ENCODE measurements at places on chromosomes 1 and 21.

GRCh38 chr1:27095576-27095975 lies 59.3 kb downstream of the SLC9A1 start:
- DNase-seq: no peak

GRCh38 chr1:29782846-29783507 lies 546.7 kb downstream of the PTPRU start:
- no peak for DNase-seq

DNA sequence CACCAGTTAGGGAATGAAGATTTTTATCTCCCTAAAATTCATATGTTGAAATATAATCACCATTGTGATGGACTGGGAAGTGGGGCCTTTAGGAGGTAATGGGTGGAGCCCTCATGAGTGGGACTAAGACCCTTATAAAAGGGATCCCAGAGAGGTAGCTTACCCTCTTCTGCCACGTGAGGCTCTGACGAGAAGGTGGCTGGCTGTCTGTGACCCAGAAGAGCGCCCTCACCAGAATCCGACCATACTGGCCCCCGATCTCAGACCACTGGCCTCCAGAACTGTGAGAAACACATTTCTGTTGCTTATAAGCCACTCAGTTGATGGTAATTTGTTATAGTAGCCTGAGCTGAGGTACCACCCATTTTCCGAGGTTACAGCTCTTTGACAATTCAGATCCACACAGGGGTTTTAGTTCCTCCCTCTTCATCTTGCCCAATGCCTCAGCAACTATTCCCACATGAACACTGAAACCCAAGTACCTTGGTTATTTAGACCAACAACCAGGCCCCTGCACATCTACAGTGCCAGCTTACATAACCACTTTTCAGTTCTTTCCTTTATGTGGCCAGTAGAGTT lies 27.6 kb upstream of the HUNK start:
- DNase-seq: no peak

DNA sequence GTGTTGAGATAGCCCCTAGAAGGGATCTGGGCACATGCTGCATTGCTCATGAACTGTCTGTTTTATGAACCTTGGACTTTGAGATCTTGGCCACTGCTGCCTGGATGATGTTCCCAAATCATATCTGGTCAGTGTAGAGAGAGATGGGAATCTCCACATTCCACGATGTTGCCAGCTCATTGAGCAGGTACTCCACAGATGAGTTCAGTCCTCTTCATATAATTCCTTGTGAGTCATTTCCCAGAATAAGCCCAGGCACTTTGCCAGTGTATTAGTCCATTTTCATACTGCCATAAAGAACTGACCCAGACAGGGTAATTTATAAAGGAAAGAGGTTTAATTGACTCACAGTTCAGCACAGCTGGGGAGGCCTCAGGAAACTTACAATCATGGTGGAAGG lies 254.0 kb upstream of the RUNX1 start:
- DNase-seq: no peak

GRCh38 chr21:28410256-28410655 lies 582.4 kb downstream of the LTN1 start:
- no peak for DNase-seq

DNA sequence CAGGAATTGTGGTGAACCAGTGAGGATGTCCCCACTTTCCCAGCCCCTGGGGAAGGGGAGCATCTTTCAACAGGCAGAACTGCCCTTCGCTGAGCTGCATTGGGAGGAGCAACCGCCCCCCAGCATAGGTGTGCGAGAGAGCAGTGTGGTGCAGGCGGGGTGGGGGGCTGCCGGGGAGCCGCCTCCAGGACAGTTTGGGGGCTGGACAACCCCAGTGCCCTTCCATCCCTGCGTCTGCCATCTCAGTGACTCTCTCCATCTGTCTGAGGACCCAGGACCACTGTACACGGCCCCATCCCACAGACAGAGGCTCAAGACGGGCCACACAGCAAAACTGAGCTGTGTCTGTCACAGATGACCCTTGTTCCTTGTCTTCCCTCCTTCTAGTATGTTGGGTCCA lies 14.2 kb downstream of the PODN start:
- DNase-seq: no peak

GRCh38 chr1:153919876-153920852 lies 2.6 kb downstream of the GATAD2B start:
- DNase-seq: no peak

DNA sequence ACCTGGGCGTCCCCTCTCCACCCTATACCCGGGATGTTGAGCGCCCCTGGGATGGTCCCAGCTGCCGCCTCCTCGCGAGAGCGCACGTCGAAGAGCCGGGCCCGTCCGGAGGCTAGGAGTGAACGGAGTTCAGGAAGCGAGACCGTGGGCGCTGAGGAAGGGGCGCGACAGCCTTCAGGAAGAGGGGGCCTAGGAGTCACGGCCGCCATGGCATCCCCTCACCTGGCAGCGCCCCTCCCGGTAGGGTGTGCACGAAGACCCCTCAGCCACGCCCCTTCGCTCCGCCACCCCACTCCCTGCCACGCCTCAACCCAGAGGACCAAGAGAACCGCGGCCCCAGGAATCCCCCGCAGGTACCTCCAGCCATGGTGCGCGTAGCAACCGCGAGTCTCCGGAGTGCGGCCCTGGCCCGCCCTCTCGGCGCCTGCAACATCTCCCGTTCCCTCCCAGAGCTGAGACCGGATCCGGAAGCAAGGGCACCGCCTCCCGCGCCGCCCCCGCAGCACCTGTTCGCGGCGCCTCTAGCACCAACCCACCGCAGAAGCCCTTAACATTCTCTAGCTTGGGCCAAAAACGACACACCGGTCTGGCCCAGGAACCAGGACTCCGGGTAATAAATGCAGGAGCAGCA lies at the start of gene TSTD1:
Gene TSTD1, minus strand, starts transcription at position 442 of the 631 bp plus-strand sequence. Its CDS starts 75 bp downstream, at position 367.
- peak; percentile 81 for DNase-seq

DNA sequence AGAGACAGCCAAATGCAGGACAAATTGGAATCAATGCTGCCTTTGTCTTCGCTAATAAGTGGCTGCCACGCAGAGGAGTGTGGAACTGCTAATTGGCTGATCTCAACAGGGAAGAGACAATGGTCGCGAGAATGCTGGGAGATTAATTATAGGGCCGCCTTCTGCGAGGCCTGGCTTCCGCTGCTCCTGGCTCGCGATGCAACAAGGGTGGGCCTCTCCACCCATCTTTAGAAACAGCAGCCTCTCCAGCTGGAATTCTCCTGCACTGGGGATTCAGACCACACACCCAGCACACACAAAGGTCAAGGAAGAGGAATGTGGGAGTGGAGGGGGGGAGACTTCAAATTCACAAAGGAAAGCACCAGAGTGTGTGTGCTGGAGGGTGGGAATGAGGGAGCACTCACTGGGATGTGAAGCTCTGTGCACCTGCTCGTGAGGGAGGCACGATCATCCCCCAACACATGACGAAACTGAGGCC lies 200.7 kb upstream of the GRIK3 start:
- DNase-seq: no peak

DNA sequence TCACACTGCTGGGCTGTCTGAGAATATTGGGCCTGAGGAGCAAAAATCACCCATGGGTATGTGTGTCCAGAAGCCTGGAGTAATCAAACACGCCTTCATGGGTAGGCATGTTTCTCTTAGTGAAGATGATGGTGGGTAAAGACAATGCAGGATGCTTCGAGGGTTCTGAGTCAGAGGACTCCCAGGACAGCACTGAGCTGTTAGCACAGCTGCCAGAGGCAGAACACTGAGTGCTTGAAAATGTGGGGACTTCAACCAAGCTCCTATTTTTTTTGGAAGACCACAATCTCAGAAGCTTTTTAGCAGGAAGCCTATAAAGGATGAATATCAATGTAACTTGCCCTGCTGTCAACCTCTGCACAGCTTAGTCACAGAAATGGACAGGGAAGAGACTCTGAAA lies 7.9 kb upstream of the NT5C1A start:
- DNase-seq: no peak

GRCh38 chr1:15542388-15543250 lies 16.0 kb downstream of the DNAJC16 start:
- no peak for DNase-seq

DNA sequence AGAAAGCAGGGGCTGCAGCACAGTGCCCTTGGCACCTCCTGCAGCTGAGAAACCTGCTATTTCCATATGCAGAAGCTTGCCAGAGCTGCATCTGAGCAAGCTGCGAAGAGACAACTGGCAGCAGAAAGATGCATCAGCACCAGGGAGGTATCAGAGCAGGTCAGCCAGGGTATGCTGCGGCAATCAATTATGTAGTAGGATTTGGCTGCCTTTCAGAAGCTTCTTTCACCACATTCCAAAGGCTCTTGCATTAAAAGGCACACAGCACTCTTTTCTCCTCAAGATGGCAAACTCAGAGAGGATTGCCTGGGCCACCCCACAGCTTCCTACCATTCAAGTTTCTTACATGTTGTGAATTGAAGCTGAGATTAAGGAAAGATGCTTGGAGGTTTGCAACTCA lies 47.6 kb upstream of the RAP1A start:
- no peak for DNase-seq

DNA sequence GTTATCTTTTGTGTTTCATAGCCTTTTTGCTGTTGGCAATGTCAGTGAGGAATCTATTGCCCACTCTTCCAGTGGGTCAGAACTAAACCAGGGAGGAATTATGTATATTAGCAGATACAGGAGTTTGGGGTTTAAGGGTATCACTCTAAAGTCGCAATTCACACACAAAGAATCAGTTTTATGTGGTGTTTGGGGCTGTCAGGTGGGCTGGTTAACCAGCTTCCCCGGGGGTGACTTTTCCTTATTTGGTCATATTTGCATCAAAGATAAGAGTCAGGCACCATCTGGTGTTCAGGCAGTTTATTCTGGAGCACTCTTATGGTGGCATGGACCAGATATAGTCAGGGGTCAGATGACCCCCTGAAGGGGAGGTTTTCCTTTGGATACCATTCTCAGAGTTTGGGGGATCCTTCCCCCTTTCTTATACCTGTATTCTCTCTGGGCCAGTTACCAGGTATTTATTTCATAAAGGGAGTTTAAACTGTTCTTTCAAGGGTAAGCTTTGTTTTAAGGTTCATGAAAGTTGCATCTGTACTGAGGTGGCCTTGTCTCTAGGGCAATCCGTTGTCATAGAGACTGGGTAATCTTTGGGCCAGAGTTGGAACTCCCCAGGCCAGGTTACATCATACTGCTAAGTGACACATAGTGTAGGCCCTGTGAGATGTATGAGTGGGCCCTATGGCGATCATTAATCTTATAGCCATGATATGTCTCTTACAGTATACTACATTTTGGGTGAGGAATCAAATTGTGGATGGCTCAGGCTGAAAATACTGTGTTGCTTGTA lies 148.2 kb downstream of the RWDD3 start:
- no peak for DNase-seq

- no peak for DNase-seq
Observed at GRCh38 chr1:162018418-162018817, 5.3 kb downstream of the OLFML2B start.

GRCh38 chr1:162536511-162536910 lies 25.0 kb upstream of the UAP1 start:
- no peak for DNase-seq

GRCh38 chr1:30334767-30335166 lies 388.6 kb downstream of the MATN1 start:
- no peak for DNase-seq

GRCh38 chr1:173241528-173242347 lies 34.6 kb upstream of the TNFSF4 start:
- no peak for DNase-seq

DNA sequence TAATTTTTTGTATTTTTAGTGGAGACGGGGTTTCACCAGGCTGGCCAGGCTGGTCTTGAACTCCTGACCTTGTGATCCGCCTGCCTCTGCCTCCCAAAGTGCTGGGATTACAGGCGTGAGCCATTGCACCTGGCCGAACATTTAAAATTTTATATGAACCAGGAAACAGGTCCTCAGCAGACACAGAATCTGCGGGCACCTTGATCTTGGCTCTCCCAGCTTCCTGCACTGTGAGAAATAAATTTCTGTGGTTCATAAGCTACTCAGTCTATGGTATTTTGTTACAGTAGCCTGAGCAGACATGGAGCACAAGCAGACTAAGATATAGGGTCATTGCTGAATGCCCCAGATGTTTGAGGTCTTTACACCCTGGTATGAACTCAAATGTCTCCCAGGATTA lies 23.6 kb upstream of the CTH start:
- no peak for DNase-seq

GRCh38 chr1:174428033-174428432 lies 19.7 kb upstream of the GPR52 start:
- no peak for DNase-seq

GRCh38 chr21:31873275-31873695 lies 465 bp downstream of the HUNK start:
- no peak for DNase-seq

GRCh38 chr1:19177811-19178210 lies 32.3 kb downstream of the UBR4 start:
- no peak for DNase-seq

GRCh38 chr1:43981135-43981491 lies 2.1 kb downstream of the B4GALT2 start:
- no peak for DNase-seq
